ENCODE measurements at places on chromosomes 4 and X. TPM values are rescaled to one million over a fixed set of nuclear protein-coding genes. Genes with fewer than 3 reads are reported as not detected.

CPZ gene
- total RNA-seq = not detected

VEGFD gene
- not detected for total RNA-seq

TDO2 gene
- not detected for total RNA-seq

NUDT10 gene
- 0.61 TPM for total RNA-seq

BMP2K gene
- 11.7 TPM for total RNA-seq

MAGEA8 gene
- total RNA-seq = not detected

ZCCHC13 gene
- not detected for total RNA-seq

RPL34 gene
- 1,229 TPM for total RNA-seq

Measured in natural killer cell (primary cell).